Naive thymus-derived CD4-positive, alpha-beta T cell (primary cell): ENCODE measurements at places on chromosomes 1 and 21. TPM values are rescaled to one million over a fixed set of nuclear protein-coding genes. Genes with fewer than 3 reads are reported as not detected.
A peak's percentile ranks its signal among the peaks of the same experiment; 100 is the strongest.

KRTAP12-3 gene
- not detected for polyA plus RNA-seq

IL20 gene
- not detected for polyA plus RNA-seq

- H3K4me1 ChIP-seq: no peaks in the 10 kb centered on the region
- H3K36me3 ChIP-seq: no peaks in the 10 kb centered on the region
- no peaks in the 10 kb centered on the region for H3K27me3 ChIP-seq
- no peak overlapping the region for H3K4me3 ChIP-seq
- no peak for DNase-seq
Observed at GRCh38 chr21:32844653-32845436, 73.3 kb upstream of the PAXBP1 start.

DNA sequence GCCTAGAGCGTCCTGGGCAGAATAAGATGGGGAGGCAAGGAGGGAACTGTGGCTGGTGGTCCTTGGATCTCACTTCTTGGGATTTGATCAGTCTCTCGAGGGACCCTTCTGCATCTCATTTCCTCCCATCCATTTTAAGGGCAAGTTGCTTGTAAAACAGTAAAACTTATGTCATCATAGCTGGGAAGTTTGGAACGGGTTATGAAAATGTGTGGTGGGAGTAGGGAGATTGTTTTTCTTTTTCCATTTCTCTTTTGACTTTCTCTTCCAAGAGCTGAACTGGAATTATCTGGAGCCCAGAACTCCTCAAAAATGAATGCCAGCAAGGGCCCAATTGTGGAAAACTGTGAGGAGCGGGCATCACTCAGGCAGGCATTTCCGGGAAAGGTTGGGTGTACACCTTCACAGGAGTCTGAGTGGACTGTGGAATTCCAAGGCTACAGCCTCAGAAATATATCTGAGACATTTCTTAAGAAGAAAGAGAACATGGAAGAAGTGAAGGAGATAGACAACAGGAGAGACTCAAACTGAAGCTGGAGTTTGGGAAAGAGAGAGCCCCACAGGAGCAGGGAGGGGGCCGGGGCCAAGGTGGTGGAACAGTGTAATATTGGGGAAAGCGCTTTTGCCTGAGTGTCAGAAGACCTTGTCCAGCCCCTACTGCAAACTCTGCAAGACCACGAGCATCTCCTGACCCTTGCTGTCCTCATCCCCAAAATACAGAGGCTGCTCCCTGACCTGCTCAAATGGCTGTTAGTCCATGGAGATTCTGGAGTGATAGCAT is 185.1 kb downstream of the FOXD2 start:
- H3K4me3 ChIP-seq: no peak overlapping the region
- H3K27me3 ChIP-seq: no peaks in the 10 kb centered on the region
- H3K36me3 ChIP-seq: no peaks in the 10 kb centered on the region
- H3K27ac ChIP-seq: no peak overlapping the region
- no peak for DNase-seq
- H3K4me1 ChIP-seq: no peaks in the 10 kb centered on the region

- H3K27ac ChIP-seq: peak overlapping the region; percentile 45
- H3K27me3 ChIP-seq: no peaks in the 10 kb centered on the region
- no peak overlapping the region for H3K4me3 ChIP-seq
- H3K36me3 ChIP-seq: no peaks in the 10 kb centered on the region
Observed at GRCh38 chr21:44017601-44018000, 5.5 kb downstream of the TRAPPC10 start.
